ENCODE measurements at places on chromosomes 11 and 22.

DNA sequence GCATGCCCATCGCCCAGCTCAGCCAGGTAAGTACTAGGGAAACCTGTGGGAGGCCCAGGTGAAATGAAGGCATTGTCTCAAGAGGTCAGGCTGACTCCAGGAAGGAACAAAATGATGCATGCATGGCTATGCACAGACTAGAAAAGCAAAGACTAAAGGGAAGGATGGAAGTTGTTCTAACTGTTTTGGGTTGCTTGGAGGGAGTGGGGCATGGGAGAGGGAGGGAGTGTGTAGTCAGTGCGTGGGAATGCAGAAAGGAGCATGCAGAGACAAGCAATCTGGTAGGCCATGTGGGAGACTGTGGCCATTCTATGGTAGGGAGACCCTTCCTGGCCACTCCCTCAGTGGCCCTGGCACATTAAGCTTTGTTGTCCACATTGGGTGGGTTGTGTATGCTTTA is 2.9 kb downstream of the MICAL3 start:
- DNase-seq: no peak

DNA sequence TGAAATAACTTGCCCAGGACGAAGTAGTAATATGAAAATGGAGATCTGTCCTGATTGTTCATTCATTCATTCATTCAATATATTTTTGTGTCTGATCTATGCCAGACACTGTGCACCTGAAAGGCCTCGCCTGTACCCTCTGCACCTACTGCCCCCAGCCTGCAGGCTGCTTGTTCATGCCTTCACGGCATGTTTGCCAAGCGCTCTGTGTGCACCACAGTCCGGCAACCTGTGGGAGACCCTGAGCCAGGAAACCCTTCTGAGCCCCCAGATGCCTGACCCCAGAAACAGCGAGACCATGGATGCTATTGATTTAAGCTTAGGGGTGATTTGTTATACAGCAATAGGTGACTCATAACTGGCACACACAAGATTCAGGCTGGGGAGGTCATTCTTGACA is 47.0 kb downstream of the RTL6 start:
- no peak for DNase-seq

GRCh38 chr11:94926271-94926625 is 47.1 kb downstream of the CWC15 start:
- no peak for DNase-seq

DNA sequence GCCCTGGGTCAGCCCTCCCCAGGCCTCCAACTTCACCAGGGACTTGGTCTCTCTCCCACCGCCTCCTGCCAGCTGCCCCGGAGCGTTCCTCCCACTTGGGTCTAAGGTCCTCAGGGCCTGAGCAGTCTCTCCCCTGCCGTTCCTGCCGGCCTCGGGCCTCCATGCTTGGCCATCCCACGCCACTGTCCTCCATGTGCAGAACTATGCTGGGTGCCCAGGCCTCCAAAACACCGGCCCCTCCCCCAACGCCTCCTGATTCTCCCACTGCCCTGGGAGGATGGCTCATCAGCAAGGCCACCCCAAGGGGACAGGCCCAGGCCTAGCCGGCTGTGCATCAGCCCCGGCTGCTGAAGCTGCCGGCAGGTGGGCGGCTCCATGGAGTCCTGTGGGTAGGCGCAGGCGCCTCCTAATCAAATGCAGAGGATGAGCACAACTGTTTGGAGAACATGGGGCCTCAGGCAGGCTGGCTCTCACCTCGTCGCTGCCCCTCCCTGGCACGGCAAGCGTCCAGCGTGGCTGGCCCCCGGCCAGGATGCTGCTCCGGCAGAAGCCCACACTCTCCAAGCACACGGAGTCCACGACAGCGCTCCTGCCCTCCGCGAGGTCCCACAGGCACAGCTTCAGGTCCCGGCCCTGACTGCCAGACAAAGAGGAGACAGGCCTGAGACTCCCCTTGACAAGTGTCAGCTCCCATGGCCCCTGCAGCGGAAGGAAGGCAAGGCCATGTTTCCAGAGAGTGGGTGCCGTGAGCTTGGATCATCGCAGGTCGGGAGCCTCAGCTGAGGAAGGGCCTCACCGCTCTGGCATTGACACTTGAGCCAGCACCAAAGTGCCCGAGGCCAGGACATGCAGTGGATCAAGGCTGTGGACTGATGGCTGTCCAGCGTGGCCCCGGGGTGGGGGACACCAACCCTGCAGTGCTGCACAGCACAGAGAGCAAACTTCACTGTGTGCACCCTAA is 42.6 kb downstream of the GNB1L start:
- DNase-seq: no peak

DNA sequence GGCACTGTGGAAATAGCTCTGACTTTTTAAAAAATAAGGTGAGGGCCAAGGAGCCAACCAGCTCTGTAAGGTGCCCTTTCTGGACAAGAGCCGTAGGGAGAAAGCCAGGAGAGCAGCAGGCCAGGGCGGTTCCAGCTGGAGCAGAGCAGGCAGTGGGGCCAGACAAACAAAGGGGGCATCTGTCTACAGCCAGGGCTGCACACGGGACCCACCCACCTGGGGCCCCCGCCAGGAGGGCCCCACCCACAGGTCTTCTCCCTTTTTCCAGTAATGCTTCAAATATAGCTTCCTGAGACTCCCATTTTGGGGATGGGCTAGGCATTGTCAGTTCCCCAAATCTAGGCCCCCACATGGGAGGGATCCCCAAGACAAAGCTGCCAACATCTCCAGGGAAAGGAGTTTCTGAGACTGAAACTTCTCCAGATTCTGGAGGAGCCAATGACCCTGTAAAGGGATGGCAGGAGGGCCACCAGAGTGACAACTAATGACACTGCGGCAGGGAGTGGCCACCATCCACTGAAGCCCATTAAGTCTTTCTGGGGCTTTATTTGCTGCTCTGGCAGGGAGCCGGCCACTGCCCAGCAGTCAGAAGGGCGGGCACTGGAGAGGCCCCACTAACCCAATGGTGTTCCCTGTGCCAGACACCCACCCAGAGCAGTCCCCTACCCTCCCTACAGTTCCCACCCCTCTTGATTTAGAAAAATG is 1.9 kb downstream of the ZFTA start:
- DNase-seq: no peak

DNA sequence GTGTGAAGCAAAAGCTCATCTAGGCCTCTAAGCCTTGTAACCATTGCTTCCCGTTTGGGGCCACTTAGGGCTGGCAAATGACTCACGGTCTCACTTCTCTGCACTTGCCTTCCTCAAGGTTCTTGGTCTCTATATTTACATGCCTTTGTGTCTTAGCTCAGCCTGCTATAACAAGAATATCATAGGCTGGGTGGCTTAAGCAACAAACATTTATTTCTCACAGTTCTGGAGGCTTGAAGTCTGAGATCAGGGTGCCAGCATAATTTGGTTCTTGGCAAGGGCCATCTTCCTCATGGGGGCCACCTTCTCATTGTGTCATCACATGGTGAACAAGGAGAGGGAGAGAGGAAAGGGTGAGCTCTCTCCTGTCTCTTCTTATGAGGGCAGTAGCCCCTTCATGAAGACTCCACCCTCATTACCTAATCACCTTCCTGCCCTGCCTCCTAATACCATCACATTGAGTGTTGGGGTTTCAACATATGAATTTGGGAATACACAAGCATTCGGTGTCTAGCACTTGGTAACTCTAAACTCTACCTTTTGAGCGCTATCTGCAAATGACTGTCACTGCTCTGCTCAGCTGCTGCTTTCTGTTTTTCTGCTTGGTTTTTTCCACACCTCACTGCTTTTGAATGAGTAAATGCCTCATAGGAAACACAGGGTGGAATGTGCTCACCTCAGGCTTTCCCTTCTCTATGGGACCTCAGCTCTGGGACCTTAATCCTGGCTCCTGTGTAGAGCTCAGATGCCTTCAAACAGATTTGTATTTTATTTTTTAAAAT is 16.2 kb upstream of the ME3 start:
- DNase-seq: peak; percentile 45

DNA sequence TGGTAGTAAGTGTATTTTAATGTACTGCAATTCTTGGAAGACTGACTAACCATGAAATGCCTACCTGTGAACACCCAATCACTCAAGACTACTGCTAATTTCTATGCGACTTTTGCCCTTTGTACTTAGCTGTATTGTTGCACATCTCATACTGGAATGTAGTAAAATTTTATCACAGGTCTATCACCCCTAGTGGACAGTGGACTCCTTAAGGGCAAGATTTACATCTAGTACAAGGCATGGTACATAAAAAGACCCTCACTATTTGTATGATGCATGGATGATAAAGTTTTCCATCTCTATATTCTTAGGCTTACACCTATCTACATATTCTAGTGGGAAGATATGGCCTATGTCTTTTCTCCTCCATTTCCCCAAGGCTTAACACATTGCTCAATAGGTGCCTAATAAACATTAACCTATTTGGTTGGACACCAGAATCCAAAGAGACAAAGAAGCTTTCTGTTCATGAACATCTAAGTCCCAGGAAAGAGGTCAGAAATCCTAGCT is 26.1 kb downstream of the SERGEF start:
- DNase-seq: no peak

GRCh38 chr11:122309262-122309925 is 193.4 kb upstream of the BLID start:
- no peak for DNase-seq

DNA sequence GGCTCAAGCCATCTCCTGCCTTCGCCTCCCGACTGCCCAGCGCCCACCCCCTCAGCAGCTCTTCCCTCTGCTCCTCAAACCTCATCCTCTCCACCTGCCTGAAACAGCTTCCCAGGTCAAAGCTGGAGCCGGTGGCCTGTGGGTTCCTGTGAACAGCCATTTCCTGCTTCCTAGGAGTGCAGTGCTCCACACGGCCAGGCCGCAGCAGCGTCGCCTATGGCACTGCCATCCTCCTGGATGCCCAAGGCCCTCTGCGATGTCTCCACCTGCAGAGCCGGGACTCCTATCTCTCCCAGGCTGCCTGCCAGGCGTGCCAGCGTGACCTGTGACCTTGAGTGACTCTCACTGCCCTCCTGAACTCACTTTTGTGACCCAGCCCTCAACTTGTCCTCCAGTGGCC is 24.6 kb downstream of the PPM1F start:
- DNase-seq: no peak

DNA sequence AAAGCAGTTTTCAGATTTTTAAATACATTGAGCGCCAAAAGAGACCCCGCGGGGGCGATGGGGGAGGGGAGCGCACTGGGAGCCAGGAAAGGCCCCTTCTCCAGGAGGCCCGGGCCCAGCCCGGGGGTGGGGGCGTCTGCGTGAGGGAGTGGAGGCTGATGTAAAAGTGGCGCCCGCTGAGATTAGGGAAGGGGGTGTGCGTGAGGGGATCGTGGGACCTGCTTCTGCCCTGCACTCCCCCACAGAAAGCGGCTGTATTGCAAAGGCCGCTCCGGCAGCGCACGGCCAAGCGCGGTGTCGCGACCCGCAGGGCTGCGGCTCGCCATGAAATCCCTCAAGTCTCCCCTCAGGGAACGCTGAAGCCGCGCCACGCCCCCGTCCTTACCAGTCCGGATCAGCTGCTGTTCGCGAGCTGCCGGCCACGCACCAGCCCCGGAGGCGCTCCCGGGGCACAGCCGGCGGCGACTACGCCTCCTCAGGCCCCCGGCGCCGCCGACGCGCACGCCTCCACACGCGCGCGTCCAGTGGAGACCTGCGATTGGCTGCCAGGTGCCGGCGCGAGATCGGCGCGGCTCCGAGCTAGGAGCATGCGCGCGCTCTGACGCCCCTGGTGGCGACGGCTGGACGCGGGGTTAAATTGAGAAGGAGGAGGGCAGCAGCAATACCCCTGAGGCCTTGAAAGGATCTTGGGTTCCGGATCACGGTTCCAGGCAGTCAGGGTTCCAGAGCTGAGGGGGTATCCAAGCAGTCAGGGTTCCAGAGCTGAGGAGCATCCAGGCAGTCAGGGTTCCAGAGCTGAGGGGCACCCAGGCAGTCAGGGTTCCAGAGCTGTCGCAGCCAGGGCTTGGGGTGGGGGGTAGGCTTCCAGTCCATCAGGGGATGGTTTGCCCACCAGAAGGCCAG is at the start of gene ZNF280B:
ZNF280B (minus strand) TSS at position 469 of the 903 bp plus-strand sequence. CDS start 19,344 bp downstream, outside the sequence.
- DNase-seq: peak; percentile 85

- no peak for DNase-seq
Measured at GRCh38 chr11:127675581-127675980, 675.0 kb upstream of the KIRREL3 start.

- DNase-seq: no peak
Measured at GRCh38 chr11:122634501-122634900, 21.0 kb upstream of the UBASH3B start.

- no peak for DNase-seq
Measured at GRCh38 chr11:64586366-64586765, 4.7 kb upstream of the SLC22A12 start.

GRCh38 chr11:133950874-133951326 is 5.9 kb downstream of the IGSF9B start:
- no peak for DNase-seq

DNA sequence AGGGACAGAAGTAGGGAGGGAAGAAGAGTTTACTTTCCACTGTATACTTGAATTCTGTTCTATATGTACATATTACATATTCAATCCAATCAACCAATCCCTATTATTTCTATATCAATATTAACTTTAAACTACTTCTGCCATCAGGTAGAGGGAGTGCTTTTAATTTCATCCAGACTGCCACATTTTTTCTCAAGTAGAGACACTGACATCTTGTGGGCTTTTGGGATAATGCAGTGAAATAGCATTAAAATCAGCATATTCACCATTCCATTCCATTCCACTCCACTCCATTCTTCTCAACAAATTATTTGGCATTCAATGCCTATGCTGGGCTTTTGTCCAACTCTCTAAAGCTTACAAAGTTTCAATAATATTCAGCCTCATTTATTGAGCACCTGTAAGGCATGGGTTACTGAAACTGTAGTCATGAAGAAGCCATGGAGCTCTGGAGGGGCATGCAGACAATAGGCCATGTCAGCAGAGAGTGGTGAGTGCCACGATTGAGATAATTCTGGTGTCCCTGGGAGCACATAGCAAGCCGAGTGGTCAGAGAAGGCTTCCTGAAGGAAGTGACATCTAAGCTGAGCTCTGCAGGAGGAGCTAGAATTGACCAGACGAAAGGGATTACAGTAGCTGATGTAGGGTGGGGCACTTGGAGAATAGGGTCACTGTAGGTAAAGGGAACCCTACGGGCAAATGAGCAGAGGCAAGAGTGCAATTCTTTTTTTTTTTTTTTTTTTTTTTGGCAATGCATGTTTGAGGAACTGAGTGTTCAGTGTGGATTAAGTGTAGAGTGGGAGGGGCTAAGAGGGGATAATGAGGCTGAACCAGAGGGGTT is 12.8 kb upstream of the CLPB start:
- DNase-seq: no peak

DNA sequence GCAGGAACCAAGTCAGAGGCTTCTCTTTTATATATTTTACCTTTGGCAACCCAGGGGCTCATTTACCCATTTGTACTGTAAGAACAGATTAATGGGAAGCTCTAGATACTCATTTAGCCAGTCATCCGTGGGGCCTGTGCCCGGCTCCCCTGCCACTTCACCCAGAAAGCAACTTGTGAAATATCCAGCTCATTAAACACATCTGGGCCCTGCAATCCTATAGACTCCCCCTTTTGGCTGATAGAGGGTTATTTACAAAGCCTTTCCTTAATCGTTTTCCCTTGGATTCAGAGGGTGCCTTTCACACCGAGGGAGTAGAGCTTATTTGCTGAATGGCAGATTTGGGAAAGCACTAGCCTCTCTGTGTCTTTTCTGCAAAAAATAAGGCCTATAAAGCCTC is 118.7 kb upstream of the SORL1-AS1 start:
- no peak for DNase-seq

All from SJSA1 (cell line).